ENCODE measurements at places on chromosomes 3 and 15.

DNA sequence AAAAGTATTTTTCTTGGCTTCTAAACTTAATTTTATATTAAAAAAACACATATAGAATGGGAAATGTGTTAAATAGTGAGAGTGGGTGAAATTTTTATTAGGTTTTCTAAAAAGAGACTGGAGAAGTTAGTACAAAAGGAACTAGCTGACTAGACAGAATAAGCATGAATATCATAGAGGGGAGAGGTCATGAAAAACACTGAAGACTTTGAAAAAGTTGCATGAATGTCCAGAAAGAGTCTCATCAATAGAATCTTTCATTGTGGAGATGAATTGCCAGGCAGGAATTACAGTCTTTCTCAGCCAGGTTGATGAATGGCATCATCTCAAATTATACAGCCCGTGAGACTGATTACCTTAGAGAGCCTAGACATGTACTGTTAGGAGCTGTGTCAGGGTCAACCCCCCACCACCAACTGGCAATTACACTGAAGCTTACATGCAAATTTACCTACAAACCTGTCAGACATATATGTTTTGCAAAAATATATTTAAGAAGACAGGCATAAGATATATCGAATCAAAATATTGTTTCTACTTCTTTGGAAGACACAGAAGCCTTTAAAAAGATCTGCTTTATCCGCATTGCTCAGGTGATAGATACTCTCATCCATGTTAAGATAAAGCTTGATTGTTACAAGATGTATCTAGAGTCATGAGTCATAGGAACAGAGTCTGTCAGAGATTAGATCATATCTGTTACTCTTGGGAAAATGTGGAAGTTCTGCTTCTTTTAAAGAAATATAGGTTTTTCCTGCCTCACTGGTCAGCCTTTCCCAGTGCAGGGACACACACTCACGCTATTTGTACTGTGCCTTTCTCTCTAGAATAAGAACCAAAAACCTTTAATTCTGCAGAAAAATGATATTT, 34.8 kb upstream of the PFN2 start:
- no peak for DNase-seq

- DNase-seq, result no peak
Measured at GRCh38 chr3:53850895-53851294, 4.5 kb downstream of the IL17RB start.

- no peak for DNase-seq
Measured at GRCh38 chr15:62962101-62962995, 80.2 kb upstream of the TPM1 start.

DNA sequence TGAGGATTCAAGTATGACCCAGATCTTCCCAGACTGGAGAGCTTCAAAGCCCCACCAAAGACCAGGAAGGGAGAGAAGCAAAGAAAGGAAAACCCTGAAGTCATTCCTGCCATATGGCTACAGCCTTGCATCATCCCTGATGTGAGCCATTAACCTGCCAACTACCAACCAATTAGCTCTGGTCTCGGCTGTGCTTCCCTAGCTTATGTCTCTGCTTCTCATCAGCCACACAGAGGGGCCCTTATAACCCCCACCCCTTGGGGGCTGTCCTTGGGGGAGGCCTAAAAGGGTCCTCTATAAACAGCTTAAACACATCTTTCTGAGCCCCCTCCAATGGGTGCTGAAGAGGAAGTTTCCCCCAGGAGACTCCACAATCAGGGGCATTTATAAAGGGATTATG, 52.8 kb downstream of the NOX5 start:
- DNase-seq, result no peak

DNA sequence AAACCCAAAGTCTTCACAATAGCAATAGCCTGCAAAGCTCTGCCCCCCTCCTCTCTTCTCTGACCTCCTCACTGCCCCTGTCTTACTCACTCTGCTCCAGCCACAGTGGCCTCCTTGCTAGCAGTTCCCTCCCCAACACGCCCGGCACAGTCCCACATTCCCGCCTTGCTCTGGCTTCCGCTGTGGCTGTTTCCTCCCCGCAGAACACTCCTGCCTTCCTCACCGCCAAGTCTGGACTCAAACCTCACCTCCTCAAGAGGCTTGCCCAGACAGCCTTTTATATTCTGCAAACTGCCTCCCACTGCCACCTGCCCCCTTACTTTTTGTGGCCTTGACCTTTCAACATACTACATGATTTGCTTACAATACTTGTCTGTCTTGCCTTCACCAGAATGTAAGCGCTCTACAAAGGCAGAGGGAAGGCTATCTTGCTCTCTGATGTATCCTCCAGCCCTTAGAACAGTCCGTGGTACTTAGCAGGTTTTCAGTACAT, 406 bp upstream of the MPI start:
- DNase-seq, result peak; percentile 36

DNA sequence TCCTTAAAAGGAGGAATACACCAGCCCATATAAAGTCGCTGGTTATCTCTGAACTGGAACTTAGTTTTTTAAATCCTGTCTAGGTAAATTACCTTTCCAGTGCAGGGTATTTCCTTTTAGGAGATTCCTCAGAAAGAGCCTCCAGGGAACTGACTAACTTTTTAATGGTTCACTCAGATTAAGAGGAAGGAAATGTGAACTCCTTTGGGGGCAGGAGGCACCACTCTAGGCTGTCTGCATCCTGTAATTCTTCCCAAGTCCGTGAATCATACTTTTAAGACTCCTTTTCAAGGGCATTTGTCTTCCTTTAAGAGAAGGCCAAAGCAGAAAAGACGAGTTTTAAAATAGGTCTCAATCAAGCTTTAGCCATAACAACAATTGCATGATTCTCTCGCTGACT, 871.2 kb upstream of the NR2F2 start:
- no peak for DNase-seq

DNA sequence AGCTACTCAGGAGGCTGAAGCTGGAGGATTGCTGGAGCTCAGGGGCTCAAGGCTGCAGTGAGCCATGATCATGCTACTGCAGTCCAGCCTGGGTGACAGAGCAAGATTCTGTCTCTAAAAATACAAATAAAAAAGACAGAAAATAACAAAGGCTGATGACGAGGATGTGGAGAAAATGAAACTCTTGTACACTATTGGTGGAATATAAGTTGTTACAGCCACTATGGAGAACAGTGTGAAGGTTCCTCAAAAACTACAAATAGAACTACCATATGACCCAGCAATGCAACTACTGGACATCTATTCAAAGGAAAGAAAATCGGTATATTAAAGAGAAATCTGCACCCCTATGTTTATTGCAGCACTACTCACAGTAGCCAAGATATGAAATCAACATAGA, 526.7 kb upstream of the NAALADL2 start:
- no peak for DNase-seq

- DNase-seq, result no peak
Measured at GRCh38 chr15:22903961-22904534, 65.6 kb downstream of the NIPA2 start.

GRCh38 chr3:29494305-29495036, 213.6 kb downstream of the RBMS3 start:
- DNase-seq, result no peak

DNA sequence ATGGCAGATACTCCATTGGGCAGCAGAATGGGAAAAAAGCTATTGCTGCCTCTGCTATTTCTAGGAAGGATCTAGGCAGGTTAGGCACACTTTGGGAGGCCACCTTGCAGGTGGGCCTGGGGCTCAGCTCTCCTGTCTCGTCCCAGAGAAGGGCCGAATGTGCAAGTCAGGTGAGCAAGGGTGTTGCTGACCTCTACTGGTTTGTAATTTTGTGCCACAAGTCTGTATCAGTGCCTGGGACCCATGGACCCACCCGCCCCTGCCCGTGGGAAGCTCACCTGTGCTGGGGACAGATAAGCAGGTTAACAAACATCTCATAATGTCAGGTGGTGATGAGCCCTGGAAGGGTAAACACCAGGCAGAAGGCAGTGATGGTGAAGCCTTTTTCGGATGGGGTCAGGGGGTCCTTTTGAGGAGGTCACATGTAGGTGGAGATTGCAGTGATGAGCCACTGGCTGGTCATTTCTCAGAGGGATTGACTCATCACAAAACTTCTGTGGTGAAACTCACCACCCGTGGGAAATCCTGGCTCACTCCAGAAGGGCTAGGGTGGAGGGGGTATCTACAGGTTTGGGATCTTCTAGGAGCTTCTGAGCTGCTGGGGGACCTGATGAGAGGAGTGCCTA, 161.3 kb downstream of the KLF13 start:
- DNase-seq, result peak; percentile 42

DNA sequence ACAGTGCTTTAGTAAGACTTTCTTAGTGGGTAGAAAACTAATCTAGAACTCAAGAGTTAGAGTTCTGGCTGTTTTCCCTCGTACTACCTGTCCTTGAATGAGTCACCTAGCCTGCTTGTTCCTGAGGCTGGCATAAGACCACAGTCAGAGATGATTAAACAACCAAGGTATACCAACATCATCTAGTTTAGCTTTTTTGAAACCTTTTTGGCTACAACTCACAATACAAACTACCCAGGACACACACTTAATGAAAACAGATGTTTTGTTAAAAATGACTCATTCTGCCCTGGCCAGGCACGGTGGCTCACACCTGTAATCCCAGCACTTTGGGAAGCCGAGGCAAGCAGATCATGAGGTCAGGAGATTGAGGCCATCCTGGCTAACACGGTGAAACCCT, 4.6 kb downstream of the MCCC1 start:
- peak; percentile 23 for DNase-seq

- peak; percentile 71 for DNase-seq
Measured at GRCh38 chr15:43977072-43977884, 150.5 kb downstream of the WDR76 start.

GRCh38 chr3:78986416-78987101, 781.2 kb downstream of the ROBO1 start:
- no peak for DNase-seq

DNA sequence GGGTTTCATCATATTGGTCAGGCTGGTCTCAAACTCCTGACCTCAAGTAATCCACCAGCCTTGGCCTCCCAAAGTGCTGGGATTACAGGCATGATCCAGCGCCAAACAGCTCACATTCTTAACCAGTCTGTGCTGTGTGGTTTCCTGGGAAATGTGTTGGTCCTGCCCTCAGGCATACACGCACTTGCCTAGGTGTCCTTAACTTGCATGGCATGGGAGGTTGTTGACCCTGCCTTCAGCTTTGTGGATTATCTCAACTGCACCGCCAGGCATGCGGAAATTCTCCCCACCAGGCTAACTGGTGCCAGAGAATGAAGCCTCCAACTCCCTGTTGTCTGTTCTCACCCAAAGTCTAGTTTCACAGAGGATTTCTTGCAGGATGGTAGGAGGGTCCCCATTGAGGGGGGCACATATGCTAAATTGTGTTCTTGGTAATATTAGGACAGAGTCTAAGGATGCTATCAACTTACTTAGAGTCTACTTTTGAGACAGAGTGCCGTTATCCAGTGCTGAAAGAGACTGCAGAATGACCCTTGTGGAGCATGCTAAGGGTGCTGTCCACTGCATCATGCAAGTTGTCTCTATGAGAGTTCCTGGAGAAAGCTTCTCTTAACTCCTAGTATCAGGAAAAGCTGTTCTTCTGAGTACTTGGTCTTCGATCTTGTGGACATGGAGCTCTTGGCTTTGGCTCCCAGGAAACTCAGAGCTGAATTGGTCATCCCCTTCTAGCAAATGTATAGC, 61.6 kb upstream of the EIF1B start:
- DNase-seq, result no peak

DNA sequence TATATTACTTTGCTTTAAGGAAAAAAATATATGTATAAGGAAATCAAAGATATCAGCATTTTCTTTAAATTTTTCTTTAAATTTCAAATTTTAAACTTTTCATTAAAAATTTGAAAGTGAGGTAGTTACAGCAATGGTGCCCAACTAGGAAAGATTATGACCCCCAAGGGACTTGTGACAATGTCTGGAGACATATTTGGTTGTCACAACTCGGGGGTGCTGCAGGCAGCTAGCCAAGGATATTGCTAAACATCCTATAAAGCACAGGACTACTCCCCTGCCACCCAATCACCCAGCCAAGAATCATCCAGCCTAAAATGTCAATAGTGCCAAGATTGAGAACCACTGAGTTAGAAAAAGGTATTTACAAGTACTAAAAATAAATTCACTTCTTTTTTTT, 57.3 kb downstream of the SLC4A7 start:
- DNase-seq, result no peak

GRCh38 chr3:42502429-42503250, at the start of gene VIPR1:
Gene VIPR1 (plus strand): TSS chr3:42502643. CDS start chr3:42502736, 93 bp downstream.
- DNase-seq, result peak; percentile 85

DNA sequence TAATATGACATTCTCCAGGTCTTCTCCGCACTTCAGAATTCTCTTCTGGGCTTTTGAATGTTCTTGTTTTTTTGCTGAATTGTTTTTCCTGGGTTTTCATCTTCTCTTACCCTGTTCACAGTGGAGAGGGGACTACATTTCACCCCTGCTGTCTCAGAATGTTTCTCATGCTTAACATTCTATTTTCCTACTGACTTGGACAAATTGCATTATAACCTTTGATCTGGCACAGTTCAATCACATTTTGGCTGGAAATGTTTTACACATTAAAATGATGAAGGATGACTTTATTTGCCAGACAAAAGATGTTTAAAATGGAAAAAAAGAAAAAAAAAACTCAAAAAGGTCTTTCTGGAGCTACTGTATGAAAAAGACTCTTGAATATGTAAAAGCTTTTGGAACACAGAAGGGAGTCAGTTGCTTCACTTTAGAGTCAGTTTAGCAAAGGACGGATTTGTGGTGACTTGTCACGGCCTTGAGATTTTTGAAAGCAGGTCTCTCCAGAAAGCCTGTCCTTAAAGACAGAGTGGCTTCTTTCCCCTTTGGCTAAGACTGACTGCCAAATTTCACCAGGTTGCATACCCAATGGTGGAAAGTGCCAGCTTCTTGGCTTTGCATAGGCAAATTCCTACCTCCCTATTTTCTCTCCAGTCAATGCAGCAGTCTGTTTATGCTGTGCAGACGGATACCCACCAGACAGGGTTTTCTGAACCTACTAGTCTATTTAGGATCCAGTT, 401.0 kb upstream of the TBL1XR1 start:
- no peak for DNase-seq

DNA sequence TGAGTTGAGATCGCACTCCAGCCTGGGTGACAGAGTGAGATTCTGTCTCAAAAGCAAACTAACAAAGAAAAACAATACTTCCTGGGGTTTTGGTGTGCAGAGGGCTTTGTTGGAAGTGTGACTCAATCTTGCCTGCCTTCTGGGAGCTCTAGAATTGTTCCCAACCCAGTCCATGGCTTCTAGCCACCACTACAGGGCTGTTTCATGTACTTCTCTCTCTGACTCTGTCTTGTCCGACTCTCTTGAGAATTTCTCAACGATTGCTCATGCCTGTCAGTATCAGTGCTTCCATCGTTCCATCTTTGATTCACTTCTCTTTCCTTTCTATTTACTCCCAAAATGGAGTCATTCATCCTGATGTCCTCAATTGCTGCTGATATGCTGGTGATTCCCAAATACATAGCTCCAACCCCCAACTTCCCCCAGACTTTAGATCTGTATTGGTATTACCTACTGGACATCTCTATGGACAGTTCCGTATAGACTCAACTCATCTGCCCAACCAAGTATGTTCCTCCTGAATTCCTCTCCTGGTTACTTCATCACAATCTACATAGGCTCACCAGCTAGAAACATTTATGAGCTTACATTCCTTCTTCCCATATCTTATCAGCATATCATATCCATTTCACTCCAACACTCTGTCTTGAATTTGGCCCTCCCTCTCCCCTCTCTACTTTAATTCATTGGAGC, 1.8 kb upstream of the AP2M1 start:
- no peak for DNase-seq

GRCh38 chr3:126034481-126035361, 49.2 kb downstream of the SLC41A3 start:
- peak; percentile 42 for DNase-seq

- DNase-seq, result no peak
Measured at GRCh38 chr3:157249606-157250005, 89.7 kb upstream of the CCNL1 start.
